ENCODE measurements at places on chromosomes 2 and 18.

DNA sequence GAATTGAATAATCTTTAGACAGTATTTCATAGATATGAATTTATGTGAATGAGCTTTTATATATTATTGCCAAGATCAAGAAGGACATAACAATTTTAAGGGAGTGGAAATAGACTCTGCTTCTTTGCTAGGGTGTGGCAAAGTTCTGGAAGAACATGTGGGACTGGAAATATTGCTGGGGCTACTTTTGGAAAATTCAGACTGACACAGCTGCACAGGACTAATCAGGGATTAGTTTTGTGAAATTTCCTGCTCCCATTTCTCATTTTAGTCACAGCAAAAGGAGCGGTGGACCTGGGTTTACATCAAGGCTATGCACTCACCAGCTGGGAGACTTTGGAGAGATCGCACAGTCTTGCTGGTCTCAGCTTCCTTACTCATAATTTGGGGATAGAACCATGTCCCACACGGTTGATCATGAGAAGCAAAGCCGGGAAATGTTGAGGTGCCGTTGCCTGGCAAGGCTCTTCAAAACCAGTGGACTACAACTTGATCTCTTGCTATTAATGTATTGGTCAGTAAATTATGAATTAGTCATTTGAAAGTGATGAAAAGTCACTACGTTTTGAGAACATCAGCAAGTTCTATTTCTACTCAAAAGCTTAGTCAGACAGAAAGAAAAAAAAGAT, 42.4 kb downstream of the IL1RL2 start:
- DNase-seq = no peak

GRCh38 chr2:121790276-121790956, 35.0 kb downstream of the TSN start:
- DNase-seq = no peak

DNA sequence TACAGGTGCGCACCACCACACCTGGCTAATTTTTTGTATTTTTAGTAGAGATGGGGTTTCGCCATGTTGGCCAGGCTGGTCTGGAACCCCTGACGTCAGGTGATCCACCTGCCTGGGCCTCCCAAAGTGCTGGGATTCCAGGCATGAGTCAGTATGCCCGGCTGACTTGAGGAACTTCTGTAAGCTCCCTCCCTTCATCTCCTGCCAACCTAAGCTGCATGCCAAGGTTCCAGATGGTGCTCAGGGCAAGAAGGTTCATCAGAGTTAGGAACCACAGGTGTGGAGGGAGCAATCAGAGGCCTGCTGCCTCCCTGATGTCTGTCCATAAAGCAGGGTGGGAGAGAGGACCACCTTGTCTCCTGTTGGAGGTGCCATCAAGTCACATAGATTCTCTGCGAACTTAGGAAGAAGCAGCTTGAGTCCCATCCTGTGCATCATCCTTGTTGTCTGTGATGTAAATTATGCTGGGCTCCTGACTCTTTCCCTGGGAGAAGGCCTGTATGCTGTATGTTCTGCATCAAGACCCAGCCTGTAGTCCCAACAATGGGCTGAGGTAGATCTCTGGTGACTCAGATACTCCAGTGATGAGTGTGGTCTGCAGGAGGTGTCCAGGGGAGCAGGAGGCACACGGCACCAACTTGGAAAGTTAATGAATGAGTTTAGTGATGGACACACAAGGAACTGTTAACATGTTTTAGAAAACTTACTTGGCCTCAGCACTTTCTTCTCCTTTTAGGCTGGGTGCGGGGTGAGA, 53.1 kb downstream of the TMEM17 start:
- DNase-seq = no peak

- DNase-seq = no peak
These were observed 66.6 kb upstream of the PELI1 start for GRCh38 chr2:64210816-64211215.

GRCh38 chr18:27608742-27609141, 423.6 kb upstream of the CHST9 start:
- no peak for DNase-seq

GRCh38 chr2:2831633-2832032, 500.6 kb upstream of the MYT1L start:
- no peak for DNase-seq

DNA sequence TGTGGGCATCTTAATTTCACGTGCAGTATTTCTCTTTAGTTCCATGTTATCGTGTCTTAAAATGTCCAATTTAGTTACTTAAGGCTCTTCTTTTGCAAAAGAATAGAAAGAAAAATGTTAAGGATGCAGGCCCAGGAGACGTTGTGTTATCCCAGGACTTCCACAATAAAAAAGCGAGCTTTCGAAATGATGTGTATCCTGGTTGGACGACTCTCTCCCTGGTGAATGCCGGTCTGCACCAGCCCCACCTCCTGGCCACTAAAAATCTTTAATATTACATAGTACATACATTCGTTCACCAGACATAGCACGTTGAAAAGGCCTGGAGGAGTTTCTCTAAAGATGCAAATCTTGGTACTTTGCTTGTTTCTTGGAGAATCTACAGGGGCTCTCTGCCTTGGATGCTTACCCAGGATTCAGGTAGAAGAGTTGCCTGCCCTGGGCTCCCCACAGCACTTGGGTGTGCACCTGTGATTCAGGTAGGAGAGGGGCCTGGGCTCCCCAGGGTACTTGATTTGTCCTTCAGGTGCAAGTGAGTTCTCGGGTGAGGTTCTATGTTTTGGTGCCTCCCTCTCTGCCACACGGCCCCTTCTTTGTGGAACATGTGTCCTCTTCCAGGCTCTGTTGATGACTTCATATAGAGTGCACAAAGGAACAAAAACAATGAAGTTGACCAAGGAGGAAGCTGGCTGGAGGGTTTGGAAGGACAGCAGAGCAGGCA, 26.6 kb downstream of the TWIST2 start:
- no peak for DNase-seq

GRCh38 chr2:240568678-240569522, 616 bp downstream of the RNPEPL1 start:
- peak; percentile 47 for DNase-seq

DNA sequence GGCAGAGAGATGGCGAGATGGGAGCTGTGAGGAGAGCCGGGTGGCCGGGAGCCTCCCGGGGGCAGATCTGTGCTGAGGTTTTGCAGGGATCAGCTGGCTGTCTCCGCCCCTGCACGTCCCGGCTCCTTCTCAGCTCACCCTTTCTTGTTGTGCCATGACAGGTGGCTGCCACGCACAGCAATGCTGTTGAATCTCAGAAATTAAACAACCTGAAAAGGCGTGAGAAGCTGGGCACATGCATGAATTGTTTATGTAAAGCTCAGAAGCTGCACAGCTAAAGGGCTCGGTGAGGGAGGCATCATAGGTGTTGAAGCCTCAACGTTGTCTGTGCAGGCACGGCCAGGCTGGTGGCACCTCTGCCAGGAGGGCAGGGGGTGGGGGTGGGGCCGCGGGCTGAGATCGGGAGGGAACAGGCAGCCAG, 858 bp upstream of the RTP5 start:
- DNase-seq = no peak

DNA sequence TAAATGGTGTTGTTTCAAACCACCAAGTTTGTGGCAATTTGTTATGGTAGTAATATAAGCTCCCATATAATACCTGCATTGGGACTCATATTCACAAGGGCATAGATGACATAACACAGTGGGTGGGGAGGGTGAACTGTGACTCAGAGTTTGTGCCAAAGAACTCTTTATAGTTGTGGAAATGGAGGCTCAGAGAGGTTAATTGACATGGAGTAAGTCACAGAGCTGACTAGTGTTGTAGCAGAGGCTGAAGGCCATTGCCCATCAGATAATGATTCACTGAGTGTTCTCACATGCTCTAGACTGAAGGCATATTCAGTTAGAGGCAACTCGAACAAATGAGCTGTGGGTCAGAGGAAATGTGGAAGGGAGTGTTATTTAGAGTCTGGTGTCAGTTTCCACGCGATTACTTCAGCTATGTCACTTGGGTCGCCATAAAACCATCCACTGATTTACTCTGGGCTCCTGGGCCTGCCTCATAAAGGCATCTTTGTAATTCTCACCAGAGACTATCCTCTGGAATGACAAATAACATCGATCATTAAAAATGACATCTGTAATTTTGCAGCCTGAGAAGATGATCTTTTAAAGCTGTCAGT, 264.7 kb downstream of the CCDC85A start:
- no peak for DNase-seq

DNA sequence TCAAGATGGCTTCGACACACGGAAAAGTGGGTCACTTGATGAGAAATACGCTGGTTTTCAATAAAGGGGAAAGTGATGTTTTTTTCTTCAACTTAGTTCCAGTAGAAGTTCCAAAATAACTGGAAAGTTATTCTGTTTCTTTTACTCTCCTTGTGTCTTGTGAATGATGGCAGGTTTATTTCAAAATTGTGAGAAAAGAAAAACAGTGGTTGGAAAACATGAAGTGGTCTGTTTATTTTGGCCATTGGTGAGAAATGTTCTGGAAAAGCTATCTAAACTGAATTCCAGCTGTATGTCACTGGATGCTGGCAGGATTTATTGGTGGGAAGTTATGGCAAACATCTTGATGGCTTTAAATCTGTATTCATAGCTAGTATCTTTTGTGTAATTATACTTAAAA, 484.1 kb downstream of the DCC start:
- no peak for DNase-seq

- no peak for DNase-seq
These were observed 9.5 kb downstream of the CAPN14 start for GRCh38 chr2:31207790-31208189.

DNA sequence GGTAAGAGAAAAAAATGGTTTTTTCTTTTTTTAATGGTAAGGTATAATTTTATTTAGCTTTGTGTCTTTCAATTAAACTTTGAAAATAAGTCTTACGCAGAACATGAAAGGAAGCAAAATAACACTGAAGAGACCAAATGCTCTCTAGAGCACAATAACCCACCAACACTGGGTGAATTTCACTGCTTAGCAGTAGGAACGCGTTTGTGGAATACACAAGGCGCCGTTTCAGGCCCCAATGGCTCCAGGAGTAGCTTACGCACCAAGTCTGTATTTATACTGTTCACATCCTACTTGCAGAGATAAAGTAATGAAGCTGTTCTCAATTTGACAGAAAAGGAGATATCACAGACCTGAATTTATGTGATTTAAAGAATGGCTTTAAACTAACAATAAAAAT, 23.5 kb downstream of the RPL31 start:
- DNase-seq = no peak

DNA sequence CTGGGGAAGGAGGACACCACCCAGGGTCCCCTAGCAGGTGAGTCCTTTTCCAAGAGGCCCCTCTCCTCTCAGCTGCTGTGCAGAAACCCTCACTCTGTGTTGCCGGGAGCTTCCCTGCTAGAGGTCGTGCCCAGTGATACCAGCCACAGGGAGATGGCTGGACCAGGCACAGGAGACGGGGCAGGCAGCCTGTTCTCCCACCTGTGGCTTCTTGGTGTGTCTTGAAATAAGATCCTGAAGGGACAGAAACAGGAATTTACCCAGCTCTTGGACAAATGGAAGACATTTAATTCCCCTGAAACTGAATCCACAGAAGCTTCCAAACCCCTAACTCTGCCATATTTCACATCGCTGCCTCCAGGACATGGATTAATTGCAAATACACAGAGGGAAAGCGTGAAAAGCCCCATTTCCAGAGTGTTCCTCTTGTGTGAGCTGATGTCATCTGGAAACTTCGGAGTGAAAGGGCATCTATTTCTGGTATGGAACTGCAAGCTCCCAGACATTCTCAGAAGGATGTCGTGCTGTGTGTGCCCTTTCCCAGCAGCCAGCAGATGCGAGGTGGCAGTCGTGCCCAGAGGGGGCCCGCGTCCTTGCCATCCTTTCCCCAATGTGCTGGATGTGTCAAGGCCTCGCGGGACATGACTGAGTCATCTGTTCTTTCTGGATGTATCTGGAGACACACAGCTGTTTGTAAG, 177.7 kb downstream of the SEPTIN10 start:
- no peak for DNase-seq

GRCh38 chr2:154381931-154382794, 316.3 kb upstream of the KCNJ3 start:
- DNase-seq = no peak

DNA sequence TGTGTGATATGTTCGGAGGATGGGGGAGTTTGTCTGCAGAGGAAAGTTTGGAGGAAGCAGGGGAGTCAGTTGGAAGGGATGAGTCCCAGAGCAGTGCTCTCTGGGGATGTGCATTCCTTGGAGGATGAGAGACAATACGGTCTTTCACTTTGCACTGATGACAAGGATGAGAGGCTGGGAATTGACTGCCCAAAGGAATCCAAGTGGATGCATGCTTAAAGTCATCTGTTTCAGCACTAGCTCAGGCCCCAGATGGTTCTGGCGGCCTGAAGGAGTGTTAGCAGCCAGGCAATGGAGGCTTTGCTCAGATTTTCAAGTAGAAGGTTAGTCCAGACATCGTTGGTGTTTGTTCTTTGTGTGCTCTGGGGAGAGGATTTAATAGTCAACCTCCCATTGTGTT, 100.2 kb downstream of the CRIM1 start:
- no peak for DNase-seq

DNA sequence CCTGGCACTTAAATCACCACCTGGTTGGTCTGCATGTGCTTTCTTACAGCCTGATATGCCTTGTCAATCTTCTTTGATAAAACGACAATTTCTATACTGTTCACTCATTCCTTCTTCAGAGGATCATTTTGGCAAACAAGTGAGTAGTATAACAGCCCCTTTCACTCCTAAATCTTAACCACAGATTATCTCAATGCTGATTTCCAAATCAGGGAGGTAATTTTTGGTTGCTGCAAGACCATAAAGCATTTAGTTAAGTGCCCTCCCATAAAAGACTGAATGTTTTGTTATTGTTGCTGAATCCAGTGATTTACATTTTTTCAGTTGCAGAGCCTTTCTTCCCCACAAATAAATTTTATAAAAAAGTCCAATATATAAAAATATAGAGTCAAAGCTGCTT, 129.2 kb upstream of the CYP26B1 start:
- DNase-seq = no peak

DNA sequence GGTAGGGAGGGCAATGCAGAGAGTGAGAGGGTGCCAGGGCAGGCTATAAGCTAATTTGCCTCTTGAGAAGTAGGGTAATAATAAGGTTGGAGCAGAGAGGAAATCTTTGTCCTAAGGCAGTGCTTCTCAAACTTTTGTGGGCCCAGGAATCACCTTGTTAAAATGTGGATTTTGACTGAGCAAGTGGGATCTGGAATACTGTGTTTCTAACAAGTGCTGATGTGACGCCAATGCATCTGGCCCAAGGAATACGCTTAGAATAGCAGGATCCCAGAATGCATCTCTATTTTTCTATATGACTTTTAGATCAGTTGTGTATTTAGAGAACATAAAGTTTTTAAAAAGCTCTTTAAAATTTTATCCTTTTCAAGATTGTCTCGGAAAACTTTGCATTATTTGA, 29.7 kb upstream of the GTF2A1L start:
- DNase-seq = no peak

GRCh38 chr2:163191372-163191771, 352.8 kb upstream of the KCNH7 start:
- DNase-seq = no peak
